ENCODE measurements at places on chromosomes 3 and 15.

DNA sequence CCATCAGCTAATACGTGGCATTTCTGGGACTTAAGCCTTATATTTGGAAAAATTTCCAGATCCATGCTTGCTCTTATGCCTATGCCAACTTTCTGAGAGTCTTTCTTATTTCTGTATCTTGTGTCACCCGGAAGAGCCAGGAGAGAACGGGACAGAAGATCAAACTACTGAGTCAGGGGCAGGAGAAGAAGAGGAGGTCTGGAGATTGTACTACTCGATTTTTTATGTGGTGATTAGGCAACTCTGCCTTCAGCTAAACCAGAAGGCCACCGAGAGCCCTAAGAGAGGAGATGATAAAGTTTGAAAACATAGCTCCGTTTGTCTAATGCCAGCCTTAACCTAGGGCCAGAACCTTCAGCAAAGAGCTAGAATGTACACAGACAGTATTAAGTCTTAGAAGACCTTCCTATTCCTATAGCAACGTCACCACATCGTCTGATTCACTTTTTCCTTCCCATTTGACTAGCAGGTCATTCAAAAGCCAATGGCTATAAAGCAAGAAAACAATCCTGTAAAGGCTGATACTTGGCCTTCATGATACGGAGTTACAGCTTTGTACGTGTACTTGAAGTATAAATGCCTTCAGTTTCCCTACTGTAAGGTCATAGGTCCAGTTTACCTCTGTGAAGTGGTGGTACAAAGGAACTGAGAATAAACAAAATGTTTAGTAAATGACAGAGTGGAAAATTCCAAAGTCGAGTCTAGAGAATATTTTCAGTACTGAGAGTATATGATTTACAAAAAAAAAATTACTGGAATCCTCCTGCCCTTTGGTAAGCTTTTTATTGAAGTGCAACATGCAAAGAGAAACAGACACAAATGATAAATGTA is 96.1 kb upstream of the ICE2 start:
- no peak for DNase-seq

- no peak for DNase-seq
Measured at GRCh38 chr3:61354604-61355003, 103.4 kb upstream of the FHIT start.

DNA sequence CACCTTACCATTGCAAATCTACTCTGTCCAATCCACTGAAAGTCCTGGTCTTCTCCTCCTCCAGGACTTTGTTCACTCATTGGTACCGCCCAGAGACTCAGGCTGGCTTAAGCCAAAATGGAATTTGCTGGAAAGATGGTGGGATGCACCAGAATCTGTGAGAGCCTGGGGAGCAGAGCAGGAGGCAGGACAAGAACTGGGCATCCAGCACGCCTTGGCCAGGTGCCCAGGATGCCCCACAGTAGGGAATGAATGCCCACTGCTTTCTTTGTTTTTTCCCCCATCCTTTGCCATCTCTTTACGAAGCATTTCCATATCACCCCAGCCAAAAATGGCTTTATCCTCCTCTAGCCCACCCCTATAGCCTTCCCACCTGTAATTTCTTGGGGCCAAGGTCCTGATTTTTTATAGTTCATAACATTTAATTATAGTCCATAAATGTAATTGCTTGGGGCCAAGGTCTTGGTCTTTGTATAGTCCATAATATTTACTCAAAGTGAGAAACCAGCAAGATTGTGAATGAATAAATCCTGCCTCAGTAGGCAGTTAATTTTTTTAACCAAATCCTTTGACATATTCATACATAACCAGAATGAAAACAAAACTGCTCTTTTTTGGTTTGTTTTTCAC is 23.3 kb upstream of the IREB2 start:
- DNase-seq: no peak

GRCh38 chr3:170145278-170145677 is 36.3 kb downstream of the PHC3 start:
- DNase-seq: no peak

GRCh38 chr15:52082197-52083036 is 30.2 kb downstream of the BCL2L10 start:
- DNase-seq: peak; percentile 64

DNA sequence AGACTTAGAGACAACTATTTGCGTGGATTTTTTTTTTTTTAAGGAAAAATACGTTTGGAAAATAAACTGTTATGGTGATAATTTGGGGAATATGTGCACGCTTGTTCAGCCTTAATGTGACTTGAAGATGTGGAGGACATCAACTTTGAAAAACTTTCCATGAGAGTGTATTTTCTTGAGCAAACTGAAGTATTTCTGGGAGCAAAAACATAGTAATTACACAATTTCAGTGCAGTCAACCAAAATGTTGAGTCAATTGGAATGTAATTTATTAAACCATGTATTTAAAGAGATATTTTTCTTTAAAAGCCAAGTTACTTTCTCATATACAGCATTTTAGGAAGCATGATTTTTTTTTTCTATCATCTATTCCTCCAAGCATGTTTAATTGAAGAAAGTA is 80.3 kb upstream of the FLNB start:
- DNase-seq: no peak

DNA sequence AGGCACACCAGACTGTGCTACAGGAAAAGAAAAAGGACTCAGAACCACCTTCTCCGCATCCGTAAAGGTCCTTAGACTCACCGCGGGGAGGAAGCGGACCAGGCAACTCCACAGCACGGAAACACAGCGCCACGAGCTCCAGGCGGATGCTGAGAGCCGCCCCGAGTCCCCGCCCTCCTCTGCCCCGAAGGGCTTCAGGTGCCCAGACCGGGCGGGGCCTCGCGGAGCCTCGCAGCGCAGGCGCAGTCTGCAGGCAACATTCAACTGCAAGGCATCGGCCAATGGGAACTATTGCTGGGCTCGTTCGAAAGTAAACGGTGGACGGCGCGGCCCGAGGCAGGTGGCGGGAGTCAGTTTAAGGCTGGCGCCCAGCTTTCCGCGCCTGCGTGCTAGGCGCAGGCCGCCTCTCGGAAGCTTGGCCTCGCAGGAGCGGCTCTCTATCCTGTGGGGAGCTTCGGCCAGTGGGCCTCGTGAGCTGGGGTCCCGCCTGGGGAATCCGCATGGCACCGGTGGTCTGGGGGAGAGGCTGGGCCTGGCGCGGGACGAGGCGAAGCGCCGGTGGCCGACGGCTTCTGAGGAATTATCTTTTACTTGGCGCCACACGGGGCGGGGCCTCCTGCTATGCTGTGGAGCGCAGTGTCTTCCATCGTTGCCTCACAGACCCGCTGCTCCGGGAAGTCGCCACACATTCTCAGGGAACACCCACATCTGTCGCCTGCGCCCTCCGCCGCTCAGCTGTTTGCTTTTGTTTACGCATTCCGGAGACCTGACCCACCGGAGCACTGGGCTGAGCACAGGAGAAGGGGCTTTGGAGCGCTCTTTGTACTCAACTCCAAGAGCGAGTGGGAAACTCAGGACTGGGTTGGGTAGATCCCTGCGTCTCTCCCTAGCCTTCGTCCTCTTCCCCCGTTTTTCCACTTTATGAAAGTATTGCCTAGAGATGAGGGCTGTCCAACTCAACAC is at the start of gene TRIM59:
TRIM59 (minus strand) TSS at position 151 of the 963 bp plus-strand sequence. CDS start 10,603 bp downstream, outside the sequence.
- peak; percentile 99 for DNase-seq

- DNase-seq: no peak
Measured at GRCh38 chr3:80087767-80088166, 320.0 kb upstream of the ROBO1 start.

DNA sequence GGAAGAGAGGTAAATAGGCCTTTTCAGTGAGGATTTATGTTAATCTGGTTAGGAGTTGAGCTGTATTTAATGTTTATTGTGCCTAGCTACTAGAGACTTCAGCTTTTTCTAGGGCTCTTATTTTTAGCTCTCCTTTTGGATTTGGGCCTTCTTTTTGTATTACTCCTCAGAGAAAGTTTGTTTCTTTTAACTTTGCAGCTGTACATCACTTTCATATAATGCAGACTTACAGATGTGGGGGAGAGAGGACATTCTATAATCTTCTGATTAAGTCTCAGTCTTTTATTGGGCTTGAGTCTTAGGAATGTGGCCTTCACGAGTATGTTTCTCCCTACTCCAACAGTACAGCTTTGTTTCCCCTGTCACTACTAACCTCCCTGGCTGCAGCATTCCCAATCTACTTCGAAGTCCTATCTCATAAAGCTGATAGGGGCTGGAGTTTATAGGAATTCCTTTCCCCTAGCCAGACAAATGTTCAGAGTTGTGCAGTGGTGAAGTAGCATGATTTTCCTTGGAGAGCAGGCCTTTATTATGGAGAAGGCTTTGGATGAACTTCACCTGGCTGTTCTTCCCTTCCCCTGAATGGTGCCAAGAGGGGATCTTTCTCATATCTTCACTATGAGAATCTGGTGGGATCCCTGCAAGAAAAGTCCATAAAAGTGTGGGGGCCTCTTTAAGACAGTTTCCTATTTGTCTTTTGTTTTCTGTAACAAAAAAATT is 82.2 kb upstream of the CBLB start:
- DNase-seq: no peak

GRCh38 chr15:37088436-37088835 is 11.9 kb downstream of the MEIS2 start:
- no peak for DNase-seq

DNA sequence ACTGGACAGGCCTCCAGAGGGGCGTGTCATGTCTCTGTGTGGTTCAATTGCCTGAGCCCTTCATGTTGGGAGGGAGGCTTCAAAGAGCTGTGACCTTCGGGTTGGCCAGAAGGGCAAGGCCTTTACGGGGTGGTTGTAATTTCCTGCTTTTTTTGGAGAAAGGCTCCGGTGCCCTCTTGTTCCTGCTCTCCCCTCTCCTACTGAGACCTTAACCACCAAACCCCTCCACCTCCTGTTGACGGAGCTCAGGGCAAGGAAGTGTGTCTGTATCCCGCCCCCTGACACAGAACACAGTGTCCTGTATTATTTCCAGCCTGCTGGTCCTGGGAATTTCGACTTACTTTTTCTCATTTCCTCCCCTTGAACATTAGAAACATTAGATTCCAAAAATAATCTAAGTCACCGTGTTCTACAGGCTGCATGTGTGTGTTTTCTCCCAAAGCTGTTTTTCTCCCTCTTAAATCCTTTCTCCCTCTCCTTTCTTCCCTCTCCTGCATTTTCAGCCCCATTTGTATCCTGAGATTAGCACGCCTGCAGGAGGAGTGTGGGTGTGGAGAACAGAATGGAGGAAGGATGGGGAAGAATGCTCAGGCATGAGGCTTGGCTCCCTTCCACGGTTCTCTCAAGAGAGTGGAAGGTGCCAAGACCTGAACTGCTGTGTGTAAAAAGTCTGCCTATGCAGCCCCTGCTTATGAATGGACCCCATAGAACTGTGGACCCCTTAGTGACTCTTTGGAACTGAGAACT is 285.4 kb upstream of the ROPN1 start:
- no peak for DNase-seq

GRCh38 chr3:24222165-24222805 is 272.4 kb downstream of the THRB start:
- no peak for DNase-seq

GRCh38 chr3:128969993-128970739 is 23.7 kb downstream of the CFAP92 start:
- no peak for DNase-seq

- no peak for DNase-seq
Measured at GRCh38 chr15:31396881-31397560, 70.4 kb downstream of the KLF13 start.

- DNase-seq: no peak
Measured at GRCh38 chr3:169498336-169498735, 165.2 kb downstream of the MECOM start.

DNA sequence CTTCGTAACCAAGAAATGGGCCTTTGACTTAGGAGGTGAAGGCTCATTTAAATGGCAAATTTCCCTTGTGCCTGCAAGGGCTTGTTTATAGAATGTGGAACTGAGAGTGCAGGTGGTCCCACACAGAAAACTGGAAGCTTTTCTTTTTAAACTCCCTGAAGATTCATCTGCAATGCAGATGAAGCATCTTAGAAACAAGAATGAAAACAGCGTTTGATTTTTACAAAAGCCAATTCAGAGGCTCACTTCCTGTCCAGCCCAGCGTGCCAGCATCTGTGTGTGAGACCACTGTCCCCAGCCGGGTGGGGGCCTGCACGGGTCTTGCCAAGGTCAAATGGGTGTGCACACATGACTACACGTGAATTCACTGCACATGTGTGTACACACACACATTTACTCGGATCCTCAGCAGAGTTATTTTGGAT is 94.7 kb downstream of the LINGO1 start:
- peak; percentile 54 for DNase-seq

DNA sequence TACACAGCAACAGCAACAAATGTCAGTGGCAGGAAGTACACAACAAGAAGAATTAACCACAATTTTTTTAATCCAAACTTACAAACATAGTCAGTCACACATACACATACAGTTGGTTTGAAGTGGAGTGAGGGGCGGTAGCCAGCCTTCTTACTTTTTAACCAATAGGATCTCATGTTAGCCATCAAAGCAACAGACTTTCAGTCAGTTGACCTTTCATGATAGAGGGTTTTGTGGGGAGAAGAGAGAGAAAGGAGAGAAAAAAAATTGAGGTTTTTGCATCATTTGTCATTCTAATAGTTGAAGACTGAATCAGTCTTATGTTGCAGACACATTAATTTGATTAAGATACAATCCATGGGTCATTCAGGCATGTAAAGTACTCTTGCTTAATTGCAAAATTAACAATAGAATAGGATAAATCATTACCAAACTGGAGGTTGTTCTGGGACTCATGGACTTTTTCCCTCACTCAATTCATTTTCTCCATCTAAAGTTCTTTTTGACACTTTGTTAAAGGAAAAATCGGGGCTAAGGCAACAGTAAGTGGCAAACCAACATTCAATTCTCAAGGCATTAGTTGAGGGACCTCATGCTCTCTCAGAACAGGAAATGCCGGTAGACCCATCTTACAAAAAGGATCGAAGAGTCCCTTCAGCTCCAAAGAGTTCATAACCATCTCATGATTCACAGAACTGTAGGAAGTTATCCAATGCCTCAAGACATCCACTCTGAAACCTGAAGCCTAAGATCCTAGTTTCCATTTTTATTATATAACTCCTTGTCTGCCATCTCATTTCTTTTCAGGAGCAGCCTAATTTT is 159.5 kb upstream of the LPP start:
- DNase-seq: no peak

DNA sequence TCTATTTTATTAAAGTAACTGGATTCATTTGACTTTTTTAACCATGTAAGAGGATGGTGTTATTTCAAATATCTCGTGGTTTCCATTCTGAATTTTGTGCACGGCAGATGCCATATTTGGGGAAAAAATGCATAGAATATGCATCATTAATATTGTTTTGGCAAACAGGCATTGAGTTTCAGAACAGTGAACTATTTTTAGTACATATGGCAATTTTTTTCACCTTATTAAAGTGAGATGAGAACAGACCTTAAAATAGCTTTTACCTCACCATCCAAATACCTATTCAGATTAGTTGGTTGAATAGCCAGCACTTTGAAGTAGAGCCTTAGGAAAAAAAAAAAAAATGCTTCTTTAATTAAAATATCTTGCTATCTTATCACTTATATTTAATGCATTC is 117.3 kb upstream of the FLNB start:
- DNase-seq: no peak

DNA sequence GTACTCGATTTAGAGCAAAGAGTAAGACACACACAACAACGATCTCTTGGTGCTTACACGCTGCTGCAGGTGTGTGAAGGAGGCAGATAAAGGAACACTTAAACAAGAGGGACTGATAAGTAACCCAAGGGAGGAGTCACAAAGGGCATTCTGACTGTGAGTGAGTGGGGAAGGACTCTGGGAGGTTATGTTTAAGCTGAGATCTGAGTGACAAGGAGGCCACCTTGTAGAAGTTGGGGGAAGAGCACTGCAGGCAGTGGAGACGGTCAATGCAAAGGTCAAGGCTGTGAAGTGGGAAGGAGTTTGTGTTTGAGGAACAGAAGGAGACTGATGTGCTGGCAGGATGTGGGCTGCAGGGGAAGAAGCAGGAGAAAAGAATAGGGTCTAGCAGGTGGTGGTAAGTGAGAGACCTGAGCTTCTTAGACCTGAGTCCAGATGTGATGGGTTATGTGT is 63.1 kb downstream of the LPP start:
- DNase-seq: no peak

Data from GM06990 (cell line).